ENCODE measurements at places on chromosomes 7 and 10. TPM values are rescaled to one million over a fixed set of nuclear protein-coding genes. Genes with fewer than 3 reads are reported as not detected.

DNA sequence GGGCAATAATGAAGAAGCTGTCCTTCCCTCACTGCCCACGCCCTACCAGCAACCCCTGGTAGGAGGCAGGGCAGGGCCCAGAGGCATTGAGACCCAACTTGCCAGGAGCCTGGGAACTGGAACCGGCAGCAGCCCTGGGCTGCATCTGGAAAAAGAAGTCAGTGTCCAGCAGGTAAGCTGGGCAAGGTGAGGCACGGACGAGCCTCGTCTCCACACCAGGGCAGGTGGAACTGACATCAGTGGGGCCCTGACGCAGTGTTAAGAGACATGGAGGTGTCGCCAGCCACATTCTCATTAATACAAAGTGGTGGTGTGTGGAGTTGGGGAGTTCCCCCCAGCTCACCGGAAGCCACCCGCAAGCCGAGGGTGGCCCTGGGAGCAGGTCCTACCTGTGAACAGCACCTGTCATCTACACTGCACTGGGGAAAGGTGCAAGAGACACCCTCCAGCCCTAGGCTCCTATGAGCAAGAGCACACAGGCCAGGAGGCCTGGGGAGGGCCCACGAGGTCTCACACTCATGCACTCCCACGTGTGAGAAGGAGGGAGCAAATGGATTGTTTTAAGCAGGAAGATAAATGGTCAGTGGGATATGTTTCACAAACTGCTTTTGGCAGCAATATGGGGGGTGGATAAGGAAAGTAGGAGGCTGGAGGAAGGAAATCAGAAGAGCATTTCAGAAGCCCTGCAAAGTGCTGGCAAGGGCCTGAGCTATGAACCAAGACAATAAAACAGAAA is 53.6 kb downstream of the COBL start:
- no peak for DNase-seq

Gene ZNF277
- total RNA-seq = 29.8 TPM

Gene ITPRID1
- 0.18 TPM for total RNA-seq

- no peak for DNase-seq
These were observed 4.7 kb upstream of the EFCAB10 start for GRCh38 chr7:105585850-105586500.

- no peak for DNase-seq
These were observed 17.2 kb downstream of the STX1A start for GRCh38 chr7:73702226-73702625.

Gene NODAL
- total RNA-seq = 151 TPM

- peak; percentile 37 for DNase-seq
These were observed 50.2 kb downstream of the KCNH2 start for GRCh38 chr7:150927956-150928344.
